Stimulated activated CD8-positive, alpha-beta memory T cell treated with anti-CD3 and anti-CD28 coated beads, Interleukin-4, amount 100 ng/mL, for 4 hours (primary cell): ENCODE measurements at places on chromosomes 1 and 21.

DNA sequence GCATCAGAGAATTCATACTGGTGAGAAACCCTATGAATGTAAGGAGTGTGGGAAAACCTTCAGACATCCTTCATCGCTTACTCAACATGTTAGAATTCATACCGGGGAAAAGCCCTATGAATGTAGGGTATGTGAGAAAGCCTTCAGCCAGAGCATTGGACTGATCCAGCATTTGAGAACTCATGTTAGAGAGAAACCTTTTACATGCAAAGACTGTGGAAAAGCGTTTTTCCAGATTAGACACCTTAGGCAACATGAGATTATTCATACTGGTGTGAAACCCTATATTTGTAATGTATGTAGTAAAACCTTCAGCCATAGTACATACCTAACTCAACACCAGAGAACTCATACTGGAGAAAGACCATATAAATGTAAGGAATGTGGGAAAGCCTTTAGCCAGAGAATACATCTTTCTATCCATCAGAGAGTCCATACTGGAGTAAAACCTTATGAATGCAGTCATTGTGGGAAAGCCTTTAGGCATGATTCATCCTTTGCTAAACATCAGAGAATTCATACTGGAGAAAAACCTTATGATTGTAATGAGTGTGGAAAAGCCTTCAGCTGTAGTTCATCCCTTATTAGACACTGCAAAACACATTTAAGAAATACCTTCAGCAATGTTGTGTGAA is 12.8 kb downstream of the ZFP69B start:
- no peak for DNase-seq

DNA sequence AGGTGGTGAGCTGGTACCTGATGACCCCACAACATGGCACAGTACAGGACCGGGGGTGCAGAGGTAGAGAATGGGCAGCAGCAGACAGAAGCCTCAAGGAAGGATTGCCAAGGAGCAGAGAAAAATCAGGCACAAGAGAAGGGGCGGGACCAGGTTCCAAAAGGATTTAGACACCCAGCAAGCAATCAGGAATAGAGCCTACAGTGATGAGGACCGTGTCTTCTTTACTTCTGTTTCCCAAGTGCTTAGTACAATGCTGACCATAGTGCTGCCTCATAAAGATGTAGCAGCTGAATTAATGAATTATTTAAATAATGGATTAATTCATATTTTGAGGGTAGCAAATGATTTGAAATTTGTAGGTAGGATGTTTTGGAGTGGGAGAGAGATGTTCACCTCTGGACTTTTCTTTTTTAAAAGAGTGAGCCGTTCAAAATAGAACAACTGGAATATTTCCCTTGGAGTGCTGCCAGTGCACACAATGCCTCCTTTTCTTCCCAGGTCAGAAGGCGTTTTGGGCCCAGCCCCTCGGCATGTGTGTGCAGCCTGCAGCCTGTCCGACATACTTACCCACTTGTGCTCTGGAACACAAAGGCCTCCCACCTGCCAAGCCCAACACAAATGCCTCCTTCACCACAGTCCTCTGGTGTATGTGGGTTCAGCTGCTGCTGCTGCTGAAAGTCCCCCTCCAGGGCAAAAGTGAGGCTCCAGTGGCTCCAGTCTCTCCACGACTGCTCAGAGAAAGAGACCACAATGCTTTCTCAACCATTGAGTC is 19.6 kb downstream of the KANK4 start:
- no peak for DNase-seq

DNA sequence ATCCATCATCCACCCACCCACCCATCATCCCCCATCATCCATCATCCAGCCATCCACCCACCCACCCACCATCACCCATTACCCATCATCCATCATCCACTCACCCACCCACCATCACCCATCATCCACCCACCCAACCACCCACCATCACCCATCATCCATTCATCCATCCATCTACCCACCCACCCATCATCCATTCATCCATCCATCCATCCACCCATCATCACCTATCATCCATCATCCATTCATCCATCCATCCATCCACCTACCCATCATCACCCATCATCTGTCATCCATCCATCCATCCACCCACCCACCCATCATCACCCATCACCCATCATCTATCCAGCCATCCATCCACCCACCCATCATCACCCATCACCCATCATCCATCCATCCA is 81.5 kb downstream of the ADARB1 start:
- no peak for DNase-seq

- no peak for DNase-seq
Measured at GRCh38 chr1:242890192-242890741, 364.8 kb downstream of the CEP170 start.

GRCh38 chr1:38558055-38558454 is 301.5 kb downstream of the RRAGC start:
- no peak for DNase-seq

DNA sequence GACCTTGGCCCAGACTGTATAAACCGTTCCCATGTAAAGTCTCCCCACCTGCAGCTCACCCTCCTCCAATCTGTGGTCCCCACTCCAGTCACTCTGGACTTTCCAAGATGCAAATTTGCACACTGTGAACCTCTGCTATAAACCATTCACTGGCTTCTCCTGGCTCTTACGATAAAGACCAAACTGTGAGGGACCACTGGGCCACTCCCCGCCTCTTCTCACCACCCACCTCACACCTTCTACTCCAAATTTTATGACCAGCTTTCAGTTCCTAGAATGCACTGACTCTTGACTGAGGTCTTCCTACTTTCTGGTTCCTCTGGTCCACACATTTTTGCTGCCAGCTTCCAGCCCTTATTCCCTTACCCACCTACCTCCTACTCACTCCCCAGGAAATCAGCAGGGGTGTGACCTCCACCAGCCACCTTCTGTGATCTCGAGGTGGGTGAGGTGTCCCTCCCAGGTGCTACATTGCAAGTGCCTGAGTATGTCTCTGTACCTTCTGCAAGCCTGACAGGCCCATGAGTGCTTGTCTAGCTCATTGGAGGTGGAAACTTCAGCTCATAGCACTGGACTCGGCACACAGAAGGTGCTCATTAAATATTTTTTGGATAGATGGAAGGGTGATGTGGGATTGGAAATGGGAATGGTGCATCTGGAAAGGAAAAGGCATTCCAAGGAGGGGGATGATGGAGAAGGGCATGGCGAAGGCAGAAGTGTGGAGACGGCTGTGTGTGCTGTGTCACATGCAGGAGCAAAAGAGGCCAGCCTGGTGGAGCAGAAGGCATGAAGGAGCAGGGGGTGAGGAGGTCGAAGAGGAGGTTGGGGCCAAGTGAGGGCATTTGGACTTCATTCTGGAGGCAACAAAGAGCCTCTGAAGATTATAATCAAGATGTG is 15.6 kb upstream of the CSF1 start:
- DNase-seq: no peak

- no peak for DNase-seq
Measured at GRCh38 chr1:76281306-76281705, 206.8 kb downstream of the ST6GALNAC3 start.

DNA sequence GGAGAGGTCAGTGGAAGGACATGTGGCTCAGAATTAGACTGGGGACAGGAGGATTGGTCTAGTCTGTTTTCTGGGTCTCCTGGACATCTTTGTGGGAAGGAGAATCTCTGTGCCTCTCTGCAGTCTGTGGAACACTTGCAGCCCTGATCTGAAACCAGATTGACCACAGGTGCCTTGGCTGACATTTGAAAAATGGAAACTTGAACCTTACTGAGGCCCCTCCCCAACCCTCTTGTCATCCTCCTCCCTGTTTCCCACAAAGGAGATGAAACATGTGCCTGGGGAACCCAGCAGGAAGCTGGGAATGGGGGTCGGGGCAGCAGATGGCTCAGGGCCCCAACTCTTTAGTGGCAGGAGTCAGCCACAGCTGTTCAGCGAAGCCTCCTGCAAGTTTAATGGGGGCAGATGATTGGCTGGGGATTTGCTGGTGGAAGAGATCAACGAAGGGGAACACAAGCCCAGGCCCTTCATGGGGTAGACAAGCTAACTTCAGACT is 18.1 kb downstream of the VASH2 start:
- DNase-seq: no peak

- no peak for DNase-seq
Measured at GRCh38 chr1:181369416-181369815, 113.9 kb upstream of the CACNA1E start.

DNA sequence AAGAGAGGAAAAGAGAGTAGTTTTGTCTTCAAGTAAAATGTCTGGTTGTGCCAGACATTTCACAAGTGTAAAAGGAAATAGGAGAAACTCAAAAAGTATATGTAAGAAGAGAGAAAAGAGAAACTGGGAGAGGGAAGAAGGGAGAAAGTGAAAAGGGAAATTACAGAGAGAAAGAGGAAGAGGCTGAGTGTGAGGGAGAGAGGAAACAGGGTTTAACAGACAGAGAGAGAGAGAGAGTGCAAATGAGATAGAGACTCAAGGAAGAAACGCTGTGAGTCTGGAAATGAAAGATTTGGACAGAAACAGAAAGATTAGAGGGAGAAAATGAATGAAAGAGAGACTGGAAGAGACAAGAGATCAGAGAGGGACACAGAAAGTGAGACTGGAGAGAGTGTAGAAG is 806.2 kb downstream of the PLA2G4A start:
- DNase-seq: no peak

- DNase-seq: no peak
Measured at GRCh38 chr1:46735708-46736324, 16.9 kb upstream of the EFCAB14 start.

DNA sequence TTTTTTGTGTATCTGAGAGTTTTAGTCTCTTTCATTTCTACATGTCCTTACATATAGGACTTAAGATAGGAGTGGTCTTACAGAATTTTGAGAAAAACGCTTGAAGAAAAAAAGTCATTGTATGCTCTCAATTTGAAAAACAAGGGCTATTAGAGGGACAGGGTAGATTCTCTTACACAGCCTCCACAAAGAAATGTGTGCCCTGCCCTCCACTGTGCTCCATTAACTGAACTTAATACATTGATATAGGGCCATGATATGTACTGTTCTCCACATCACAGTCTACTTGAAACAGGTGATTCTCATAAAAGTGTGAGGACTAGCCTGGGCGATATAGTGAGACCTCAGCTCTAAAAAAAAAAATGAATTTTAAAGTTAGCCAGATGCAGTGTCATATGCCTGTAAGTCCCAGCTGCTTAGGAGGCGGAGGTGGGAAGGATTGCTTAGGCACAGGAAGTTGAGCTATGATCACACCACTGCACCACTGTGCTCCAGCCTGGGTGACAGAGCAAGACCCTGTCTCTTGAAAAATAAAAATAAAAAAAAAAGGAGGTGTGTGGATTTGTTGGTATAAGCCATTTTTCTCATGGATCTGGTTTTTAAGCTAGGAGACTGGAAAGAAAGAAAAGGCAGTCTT is 77.0 kb downstream of the HMCN1 start:
- DNase-seq: no peak

DNA sequence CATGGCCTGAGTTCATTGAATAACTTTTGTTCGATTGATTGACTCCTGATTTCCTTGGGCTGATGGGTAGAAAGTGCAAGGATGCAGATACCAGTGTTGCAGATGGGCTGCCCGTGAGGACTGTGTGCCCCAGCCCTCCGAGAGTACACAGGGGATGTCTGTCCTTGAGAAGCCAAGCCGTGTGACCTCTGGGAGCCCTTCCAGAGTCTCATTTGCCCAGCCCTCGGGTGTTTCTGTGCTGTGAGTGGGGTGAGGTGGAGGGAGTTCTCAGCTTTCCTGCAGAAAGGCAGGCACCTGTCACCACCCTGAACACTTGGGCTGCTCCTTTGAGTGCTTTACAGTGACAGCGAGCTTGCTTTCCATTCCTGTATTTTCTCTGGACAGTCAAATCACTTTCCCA is 96.4 kb upstream of the CACNA1E start:
- no peak for DNase-seq

- no peak for DNase-seq
Measured at GRCh38 chr1:207619871-207620542, 24.9 kb upstream of the CR1L start.

DNA sequence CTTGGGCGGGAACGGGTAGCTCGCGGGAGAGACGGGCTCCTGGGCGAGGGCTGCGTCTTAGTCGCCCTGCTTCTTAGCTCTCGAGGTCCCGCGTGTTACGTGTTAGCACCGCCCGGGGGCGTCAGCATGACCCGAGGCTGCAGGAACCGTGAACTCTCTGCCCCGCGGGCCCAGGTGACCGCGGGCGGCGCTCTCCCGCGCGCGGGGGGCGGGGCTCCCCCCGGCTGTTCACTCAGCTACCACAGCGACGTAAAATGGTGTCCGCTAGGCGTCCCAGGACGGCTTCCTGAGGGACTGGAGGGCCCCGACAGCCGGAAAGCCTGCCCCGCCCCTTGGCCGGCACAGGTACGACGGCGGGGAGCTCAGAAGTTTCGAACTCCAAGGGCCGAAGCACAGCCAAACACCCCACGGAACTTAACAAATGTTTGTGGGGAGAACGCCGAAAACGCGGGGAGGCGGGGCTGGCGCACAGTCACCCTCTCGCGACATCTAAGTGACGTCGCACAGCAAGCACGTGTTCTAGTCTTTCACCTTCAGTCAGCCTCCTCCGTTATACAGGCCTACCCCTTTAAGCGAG is 780 bp upstream of the RBM15 start:
- peak; percentile 88 for DNase-seq

DNA sequence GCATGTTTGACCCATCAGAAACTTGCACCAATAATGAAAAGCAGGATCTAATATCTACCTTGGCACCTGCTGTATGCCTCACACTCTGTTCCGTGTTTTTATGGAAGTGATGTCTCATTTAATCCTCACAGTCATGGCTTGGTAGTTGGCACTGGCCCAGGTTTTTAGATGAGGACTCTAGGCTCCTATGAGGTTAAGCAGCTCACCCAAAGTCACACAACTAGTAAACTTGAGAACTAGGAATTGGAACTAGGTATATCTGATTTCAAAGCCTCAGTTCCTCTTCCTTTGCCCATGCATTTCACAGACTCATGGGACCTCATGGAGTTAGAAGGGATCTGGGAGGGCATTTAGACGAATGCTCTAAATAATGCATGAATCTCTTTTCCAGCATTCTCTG is 21.3 kb upstream of the TARBP1 start:
- no peak for DNase-seq

- DNase-seq: no peak
Measured at GRCh38 chr1:201582705-201583442, 43.9 kb downstream of the NAV1 start.

GRCh38 chr21:21373969-21374368 is 375.8 kb downstream of the NCAM2 start:
- DNase-seq: no peak

GRCh38 chr1:232542633-232543593 is 87.0 kb downstream of the SIPA1L2 start:
- DNase-seq: no peak

DNA sequence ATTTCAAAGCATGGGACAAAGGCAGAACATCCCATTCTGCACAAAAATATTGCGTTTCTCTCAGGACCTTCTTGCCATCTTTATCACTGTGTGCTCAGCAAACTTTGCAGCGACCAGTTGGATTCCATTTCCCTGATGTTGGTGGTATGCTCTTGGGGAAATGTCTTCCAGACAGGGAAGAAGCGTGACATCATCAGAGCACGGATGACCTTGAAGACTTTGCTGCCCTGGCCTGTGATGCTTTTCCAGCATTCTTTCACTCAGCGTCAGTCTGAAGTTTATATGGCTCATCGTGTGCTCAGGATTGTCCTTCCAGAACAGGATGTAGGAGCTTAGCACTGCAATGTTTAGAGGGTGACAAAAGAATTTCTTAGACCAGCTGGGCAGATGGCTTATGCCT is 131.4 kb upstream of the F3 start:
- no peak for DNase-seq
